ENCODE measurements at places on chromosomes 6 and 20.

- no peak for DNase-seq
- H3K27me3 ChIP-seq: peaks cover 21% of the 10 kb centered on the region
- peak overlapping the region; percentile 98 for H3K4me3 ChIP-seq
- H3K36me3 ChIP-seq: peaks cover 6% of the 10 kb centered on the region
- H3K4me1 ChIP-seq: peaks cover 44% of the 10 kb centered on the region
Measured at GRCh38 chr6:26124781-26125685, 37.8 kb downstream of the HFE start.

GRCh38 chr6:53878808-53879207 is 84.0 kb downstream of the LRRC1 start:
- H3K4me1 ChIP-seq: no peaks in the 10 kb centered on the region
- H3K36me3 ChIP-seq: peaks cover 13% of the 10 kb centered on the region
- no peak overlapping the region for H3K4me3 ChIP-seq

DNA sequence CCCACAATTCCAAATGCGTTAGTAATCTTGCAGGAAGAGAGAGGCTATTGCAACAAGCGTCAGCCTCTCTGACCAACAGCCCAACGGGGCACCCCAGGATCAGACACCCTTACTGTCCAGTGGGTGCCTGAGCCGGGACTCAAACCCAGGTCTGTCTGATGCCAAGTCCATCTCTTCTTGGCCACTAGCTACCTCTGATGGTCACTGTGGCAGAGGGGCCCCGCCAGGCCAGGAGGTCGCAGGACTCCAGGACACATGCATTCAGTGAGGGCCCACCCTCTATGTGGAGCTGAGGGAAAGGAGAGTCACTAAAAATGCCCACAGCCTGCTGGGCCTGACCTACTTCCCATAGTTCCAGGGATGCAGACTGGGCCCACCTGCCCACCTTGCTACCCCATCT is 83.3 kb downstream of the PREX1 start:
- H3K4me1 ChIP-seq: peaks cover 56% of the 10 kb centered on the region
- H3K27me3 ChIP-seq: peaks cover 3% of the 10 kb centered on the region
- no peak overlapping the region for H3K4me3 ChIP-seq
- peaks cover 14% of the 10 kb centered on the region for H3K36me3 ChIP-seq
- no peak for DNase-seq

GRCh38 chr20:4554346-4554745 is 167.4 kb upstream of the PRND start:
- no peaks in the 10 kb centered on the region for H3K36me3 ChIP-seq
- no peak overlapping the region for H3K27ac ChIP-seq
- no peak overlapping the region for H3K4me3 ChIP-seq
- no peak for DNase-seq
- H3K27me3 ChIP-seq: peaks cover 28% of the 10 kb centered on the region

All from neural crest cell (in vitro differentiated cells).